Activated gamma-delta T cell (primary cell): ENCODE measurements at places on chromosomes 1 and 21.

- no peak for DNase-seq
Measured at GRCh38 chr1:151513626-151514121, 2.5 kb downstream of the CGN start.

DNA sequence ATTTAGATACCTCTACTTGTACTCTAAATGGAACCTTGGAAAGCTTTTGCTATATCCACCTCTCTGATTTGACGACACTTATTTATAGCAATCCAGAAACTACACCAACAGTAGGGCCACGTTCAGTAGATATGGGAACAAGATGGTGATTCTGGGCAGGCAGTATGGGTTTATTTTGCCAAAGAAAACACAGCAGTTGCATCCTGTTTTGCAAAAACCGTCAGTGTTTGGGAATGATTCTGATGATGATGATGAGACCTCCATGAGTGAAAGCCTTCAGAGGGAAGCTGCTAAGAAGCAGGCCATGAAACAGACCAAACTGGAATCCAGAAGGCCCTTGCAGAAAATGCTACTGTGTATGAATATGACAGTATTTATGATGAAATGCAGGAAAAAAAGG is 41.5 kb upstream of the NEXN start:
- no peak for DNase-seq

DNA sequence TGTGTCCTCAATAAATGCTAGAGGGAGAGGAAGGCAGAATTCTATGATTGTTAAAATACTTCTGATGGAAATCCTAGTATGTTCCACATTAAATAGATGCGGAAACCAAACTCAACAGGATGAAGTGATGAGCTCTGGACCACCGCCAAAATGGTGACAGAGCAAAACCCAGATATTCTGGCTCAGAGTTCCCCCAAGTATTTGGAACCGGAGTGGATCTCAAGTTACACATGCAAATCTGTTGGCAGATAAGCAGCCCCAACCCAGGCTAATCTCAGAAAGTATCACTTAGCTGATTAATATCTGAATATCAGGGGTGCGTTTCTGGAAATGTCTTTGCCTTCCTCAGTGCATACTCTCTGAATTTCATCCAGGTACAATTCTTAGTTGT is 17.4 kb upstream of the GRHL3 start:
- DNase-seq, result no peak

DNA sequence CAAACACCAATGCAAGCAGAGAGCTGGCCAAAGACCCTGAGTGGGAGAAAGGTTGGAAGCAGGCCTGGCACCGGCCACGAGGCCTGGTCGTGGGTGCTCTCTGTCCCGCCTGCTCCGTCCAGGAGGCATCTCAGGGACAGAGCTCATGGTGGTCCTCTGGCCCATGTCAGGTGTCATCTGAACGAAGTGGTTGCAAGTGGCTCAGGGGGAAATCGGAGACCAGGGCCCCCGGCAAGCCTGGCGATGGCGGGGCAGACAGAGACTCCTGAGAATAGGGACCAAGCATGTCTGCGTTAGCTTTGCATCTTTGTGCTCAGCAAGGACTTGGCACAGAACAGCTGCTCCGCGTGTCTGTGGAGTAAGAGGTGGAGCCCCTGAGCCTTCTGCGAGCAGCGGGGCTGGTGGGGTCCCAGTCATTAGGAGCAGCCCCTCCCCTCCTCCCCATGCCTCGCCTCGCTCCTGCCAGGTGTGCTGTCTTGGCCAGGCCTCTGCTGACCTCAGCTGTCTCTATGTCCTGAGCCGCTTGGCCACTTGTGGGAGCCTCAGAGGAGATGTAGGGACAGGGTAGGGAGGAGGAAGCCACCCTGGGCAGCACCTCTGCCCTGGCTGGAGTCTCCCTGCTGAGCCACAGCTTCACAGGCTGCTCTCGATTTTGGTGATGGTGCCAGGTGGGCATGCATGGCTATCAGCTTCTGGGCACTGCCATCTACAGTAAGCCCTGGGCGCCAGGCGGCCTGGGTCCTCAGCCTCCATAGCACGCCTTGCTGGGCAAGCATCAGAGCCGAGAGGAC is 362.9 kb upstream of the VAMP3 start:
- no peak for DNase-seq

- no peak for DNase-seq
Measured at GRCh38 chr21:33762803-33763581, 120.7 kb downstream of the ITSN1 start.

GRCh38 chr1:222583079-222583478 is 6.7 kb downstream of the TAF1A start:
- no peak for DNase-seq

DNA sequence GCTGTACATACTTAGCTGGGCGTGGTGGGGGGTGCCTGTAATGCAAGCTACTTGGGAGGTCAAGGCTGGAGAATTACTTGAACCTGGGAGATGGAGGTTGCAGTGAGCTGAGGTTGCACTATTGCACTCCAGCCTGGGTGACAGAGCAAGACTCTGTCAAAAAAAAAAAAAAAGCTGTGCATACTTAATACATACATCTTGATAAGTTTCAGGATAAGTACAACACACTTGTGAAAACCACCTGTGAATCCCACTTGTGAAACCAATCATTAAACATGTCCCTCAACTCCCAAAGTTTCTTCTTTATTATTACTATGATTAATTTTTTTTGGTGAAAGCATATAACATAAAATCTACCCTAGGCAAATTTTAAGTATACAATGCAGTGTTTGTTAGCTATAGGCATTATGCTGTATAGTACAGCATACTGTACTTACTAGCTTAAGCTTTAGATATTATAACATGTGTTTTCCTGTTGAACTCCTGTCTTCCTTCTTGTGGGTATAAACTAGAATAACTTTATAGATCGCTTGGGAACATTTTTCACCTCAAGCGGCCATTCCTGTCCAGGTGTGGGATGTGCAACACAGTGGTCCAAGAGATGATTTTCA is 41.4 kb downstream of the DISC1 start:
- DNase-seq, result no peak

DNA sequence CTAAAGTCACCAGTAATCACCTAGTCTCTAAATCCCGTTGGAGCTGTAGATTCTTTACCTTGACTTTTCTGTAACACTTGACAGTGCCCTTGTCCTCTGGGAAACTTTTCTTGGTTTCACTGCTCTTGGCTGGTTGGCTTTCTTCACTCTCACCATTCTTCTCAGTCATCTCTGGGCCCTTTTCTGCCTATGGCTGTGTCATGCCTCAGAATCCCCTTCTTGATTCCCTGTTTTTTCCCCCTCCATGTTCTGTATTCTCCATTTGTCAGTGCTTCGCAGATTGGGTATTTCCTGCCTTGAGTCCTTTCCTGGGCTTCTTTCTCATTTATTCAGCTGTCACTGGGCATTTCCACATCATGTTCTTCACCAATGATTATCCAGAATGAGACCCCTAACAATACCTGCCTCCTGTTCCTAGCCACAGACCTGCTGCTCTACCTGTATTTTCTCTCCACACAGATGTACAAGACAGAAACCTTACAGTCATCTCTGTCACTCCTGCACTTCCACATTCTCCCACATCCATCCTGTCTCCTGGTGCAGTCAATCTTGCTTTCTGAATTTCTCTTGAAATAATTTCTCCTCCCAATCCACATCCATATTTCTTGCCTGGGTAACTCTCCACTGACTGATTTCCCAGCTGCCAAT is 14.7 kb downstream of the UCK2 start:
- no peak for DNase-seq

DNA sequence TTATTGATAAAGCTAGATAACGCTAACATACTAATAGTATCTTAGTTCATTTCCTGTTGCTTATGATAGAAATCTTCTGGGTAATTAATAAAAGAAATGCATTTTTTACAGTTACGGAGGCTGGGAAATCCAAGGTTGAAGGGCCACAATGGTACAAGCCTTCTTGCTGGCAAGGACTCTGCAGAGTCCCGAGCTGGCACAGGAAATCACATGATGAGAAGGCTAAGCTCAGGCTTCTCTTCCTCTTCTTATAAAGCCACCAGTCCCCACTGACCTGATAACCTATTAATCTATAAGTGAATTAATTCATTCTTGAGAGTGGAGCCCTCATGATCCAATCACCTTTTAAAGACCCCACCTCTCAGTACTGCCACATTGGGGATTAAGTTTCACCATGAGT is 82.6 kb downstream of the GPR161 start:
- DNase-seq, result no peak

- DNase-seq, result no peak
Measured at GRCh38 chr1:34070201-34070836, 94.7 kb downstream of the CSMD2 start.

DNA sequence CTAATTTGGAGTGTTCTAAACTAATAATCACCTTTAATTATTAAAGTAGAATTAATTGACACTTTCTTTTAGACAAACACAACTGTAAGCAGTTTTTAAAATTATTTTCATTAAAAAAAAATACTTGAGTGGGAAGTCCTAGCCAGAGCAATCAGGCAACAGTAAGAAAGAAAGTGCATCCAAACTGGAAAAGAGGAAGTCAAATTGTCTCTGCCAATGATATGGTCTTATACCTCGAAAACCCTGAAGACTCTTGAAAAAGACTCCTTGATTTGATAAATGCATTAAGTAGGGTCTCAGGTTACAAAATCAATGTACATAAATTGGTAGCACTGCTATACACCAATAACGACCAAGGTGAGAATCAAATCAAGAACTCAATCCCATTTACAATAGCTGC is 83.0 kb upstream of the GADD45A start:
- no peak for DNase-seq

DNA sequence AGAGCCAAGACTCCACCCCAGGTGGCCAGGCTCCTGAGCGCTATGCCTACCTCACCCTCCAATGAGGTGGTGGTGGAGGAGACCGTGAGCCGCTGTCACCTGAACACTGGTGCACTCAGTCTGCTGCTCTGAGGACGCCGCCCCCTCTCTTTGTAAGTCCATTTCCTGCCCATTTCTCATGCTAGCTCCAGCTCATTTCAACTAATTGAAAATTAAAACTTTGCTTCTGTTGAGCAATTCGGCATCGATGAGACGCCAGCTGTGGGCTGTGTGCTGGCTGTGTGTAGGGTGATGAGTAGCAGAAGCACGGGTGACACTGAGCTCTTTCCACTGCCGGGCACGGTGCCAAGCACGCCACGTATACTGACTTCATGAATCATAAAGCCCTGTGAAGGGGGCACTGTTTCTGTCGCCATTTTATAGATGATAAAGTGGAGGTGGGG is 11.2 kb downstream of the TNFRSF1B start:
- peak; percentile 84 for DNase-seq

- no peak for DNase-seq
Measured at GRCh38 chr1:209746451-209747165, 9.2 kb upstream of the TRAF3IP3 start.
